ENCODE measurements at places on chromosomes 16 and 17. TPM values are rescaled to one million over a fixed set of nuclear protein-coding genes. Genes with fewer than 3 reads are reported as not detected.

DNA sequence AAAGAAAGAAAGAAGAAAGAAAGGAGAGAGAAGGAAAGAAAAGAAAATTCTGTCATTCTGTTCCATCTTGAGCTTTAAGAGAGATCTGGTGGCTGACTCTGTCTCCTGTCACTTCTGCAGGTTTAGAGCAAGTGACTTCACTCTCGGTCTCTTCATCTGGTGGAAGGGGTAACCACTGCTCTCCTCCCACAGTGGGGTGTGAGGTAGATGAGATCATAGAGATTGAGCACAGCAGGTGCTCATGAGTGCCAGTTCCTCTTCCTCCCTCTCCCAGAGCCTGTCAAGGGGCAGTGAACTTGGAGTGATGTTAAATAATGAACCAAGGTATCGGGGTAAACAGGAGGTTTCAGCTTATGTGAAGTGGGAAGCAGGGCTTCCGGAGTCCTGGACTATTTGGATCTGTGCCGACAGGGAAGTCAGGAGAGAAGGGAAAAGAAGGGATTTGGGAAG, 47.7 kb downstream of the BEAN1 start:
- no peak for DNase-seq

DNA sequence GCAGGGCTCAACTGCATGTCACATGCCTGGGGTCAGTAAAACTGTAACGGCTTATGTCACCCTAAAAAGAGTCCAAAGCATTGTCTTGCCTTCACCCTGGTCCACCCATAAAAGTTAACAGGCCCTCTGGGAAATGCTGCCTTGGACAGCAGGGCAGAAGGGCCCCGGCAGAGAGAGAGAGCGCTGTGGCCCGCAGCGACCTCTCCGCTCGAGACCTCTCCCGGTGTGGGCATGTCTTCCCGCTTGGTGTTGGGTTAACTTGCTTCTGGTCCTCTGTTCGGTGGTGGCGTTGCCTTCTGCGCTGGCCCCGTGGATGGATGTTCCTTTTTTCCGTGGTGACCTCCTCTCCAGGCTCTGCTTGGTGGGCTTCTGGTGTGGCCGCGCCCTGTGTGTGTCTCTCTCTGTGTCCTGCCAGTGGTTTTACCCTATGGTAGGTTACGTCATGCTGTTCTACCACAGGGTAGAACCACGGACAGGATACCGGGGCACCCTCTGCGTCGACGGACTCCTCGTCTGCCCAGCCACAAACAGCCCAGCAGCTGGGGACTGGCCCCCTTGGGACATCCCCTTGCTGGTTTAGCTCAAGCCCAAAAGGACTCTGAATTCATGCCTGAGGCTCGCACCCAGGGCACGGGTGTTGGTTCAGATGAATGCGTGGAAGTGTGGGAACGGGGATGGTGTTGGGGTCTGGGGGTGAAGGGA, 18.3 kb upstream of the CLEC18A start:
- no peak for DNase-seq

DNA sequence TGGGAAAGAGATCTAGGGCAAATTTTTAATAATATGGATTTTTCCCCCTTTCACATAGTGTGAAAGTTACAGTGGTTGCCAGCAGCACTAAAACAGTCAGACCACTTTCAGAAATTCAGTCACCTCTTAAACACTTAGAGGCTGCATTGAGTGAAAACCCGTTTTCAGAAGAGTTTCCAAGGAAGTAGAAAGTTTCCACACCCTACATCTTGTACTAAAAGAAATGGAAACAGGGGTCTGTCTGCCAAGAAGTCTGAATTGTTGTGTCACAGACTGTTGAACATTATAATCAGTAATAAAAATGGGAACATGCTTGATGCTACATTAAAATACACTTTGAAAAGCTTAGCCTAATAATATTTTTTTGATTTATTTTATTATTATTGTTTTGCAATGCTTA, 278.9 kb upstream of the KCNJ16 start:
- no peak for DNase-seq

DNA sequence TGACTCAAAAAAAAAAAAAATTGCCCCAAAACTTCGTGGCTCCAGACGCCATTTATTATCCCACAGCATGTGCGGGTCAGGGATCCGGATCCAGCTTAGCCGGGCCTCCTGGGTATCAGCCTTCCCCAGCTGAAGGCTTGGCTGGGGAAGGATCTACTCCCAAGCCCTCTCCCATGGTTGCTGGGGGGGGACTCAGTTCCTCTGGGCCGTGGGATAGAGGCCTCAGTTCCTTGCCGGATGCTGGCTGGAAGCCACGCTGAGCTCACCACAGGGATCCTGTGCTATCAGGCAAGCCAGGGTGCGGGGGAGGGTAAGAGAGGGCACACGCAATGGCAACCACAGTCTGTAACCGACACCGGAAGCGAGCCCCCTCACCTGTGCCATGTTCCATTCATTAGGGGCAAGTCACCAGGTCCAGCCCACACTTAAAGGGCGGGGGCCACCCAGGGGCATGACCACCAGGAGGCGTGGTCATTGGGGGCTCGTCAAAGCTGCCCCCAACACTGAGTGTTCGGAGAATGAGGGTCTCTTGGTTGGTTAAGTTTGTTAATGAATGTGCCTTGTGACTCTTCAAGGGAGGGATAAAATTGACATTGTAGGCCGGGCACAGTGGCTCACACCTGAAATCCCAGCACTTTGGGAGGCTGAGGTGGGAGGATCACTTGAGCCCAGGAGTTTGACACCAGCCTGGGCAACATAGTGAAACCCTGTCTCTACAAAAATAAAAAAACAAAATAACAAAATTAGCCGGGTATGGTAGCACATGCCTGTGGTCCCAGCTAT, 210.0 kb upstream of the GSE1 start:
- DNase-seq: peak; percentile 77

The SRL gene
- 302 TPM for total RNA-seq

GRCh38 chr17:64773836-64774761, 112.0 kb upstream of the SMURF2 start:
- DNase-seq: peak; percentile 40

The EME1 gene
- total RNA-seq: 0.24 TPM

DNA sequence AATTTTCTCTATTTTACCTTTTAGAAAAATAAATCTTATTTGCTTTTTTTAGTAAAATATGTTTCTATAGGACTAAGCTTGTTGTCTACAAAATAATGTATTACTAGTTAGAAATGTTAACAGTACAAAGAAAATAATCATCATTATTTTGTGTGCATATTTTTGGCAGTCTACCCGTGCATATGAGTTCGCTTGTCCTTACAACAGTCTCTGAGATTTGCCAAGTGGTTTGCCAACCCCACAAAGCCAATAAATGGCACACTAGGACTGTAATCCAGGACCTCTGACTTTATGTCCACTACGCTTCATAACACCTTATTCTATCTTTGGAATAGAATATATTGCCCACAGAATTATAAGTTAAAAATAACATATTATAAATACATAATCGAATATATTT, 152.0 kb downstream of the KCNJ2 start:
- DNase-seq: no peak

DNA sequence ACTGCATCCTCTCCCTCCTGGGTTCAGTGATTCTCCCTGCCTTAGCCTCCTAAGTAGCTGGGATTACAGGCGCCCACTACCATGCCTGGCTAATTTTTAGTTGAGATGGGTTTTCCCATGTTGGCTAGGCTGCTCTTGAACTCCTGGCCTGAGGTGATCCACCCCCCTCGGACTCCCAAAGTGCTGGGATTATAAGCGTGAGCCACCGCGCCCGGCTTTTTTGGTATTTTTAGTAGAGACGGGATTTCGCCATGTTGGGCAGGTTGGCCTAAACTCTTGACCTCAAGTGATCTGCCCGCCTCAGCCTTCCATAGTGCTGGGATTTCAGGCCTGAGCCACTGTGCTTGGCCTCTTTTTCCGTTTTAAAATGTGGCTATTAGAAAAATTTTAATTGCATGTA, 343.8 kb upstream of the RBFOX1 start:
- DNase-seq: no peak

The USP6 gene
- 0.06 TPM for total RNA-seq

DNA sequence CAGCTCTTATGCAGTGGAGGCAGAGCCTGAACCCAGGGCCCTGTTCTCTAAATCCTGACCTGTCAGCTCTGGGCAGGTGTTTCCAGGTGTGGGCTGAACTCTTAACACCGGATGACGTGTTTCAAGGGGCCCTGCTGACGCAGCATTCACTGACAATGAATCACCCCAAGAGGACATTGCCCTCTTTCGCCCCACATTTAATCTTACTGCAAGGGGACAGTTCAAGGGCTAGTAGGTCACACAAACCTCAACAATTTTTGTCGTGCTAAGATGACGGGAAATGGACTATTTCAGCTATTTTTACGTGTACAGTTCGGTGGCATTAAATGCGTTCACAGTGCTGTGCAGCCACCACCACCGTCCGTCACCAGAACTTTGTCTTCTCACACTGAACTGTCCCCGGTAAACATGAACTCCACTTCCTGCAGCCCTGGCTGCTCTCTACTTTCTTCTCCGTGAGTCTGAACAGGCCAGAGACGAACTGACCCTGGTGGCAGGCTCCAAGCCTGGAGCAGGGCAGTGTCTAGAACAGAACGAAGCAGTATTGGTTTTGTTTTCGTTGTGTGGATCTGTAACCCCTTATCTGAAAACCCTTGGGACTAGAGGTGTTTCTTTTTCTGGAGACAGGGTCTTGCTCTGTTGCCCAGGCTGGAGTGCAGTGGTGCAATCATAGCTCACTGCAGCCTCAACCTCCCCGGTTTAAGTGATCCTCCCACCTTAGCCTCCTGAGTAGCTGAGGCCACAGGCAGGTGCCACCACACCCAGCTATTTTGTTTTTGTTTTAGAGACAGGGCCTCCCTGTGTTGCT, 88.4 kb upstream of the CIBAR2 start:
- DNase-seq: no peak

DNA sequence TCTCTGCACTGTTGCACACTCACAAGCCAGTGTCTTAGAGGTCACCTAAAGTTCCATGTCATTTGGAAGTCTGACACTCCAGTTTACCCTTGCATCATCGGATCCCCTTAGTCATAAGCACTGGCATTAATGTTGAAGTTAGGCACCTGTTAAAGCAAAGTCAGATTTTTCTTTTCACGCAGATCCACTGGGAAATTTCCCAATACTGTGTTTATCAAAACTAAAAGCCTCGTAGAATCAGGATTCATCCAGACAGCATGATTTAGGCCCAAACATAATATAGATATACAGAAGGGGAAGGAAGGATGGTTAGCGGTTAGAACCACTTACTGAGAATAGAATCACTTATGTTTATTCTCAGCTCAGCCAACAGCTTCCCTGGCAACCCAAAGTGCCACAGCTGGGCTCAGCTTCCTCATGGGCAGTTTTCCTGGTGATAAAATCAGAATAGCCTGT, 30.1 kb upstream of the HAPSTR1 start:
- DNase-seq: peak; percentile 40

DNA sequence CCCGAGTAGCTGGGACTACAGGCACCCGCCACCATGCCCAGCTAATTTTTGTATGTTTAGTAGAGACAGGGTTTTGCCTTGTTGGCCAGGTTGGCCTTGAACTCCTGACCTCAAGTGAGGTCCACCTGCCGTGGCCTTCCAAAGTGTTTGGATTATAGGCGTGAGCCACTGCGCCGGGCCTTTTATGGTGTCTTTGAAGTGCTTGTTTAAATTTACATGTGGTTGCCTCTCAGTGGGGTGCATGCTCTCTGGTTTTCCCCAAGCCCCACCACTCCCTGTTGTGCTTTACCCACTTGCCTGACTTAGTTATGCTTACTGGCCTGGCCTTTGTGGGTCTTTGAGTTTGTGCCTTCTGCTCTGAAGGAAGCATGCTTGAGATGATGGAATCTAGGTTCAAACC, 132.0 kb downstream of the PRKCB start:
- no peak for DNase-seq

The CCL13 gene
- 6.4 TPM for total RNA-seq

DNA sequence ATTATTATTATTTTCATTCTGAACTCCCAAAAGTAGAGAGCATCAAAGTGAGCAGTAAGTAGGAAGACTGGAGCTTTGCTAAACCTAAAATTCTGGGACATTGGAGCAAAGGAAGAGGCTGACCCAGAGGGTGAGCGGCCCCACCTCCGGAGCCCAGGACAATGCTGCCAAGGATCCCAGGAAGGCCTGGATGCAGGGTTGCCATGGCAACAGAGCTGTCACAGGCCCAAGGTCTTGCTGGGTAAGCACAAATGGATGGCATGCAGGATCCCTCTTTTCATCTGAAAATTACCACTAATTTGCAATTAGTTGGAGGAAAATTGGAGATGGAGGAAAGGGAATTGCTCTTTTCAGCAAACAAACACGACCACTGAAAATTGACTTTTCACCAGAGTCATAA, 457.9 kb upstream of the CDH5 start:
- no peak for DNase-seq

- DNase-seq: no peak
Measured at GRCh38 chr16:1146409-1146808, 6.5 kb upstream of the CACNA1H start.

The LGALS9B gene
- total RNA-seq: not detected

The TMEM238L gene
- not detected for total RNA-seq

The SLC38A8 gene
- not detected for total RNA-seq

The PRPSAP2 gene
- 26.7 TPM for total RNA-seq

DNA sequence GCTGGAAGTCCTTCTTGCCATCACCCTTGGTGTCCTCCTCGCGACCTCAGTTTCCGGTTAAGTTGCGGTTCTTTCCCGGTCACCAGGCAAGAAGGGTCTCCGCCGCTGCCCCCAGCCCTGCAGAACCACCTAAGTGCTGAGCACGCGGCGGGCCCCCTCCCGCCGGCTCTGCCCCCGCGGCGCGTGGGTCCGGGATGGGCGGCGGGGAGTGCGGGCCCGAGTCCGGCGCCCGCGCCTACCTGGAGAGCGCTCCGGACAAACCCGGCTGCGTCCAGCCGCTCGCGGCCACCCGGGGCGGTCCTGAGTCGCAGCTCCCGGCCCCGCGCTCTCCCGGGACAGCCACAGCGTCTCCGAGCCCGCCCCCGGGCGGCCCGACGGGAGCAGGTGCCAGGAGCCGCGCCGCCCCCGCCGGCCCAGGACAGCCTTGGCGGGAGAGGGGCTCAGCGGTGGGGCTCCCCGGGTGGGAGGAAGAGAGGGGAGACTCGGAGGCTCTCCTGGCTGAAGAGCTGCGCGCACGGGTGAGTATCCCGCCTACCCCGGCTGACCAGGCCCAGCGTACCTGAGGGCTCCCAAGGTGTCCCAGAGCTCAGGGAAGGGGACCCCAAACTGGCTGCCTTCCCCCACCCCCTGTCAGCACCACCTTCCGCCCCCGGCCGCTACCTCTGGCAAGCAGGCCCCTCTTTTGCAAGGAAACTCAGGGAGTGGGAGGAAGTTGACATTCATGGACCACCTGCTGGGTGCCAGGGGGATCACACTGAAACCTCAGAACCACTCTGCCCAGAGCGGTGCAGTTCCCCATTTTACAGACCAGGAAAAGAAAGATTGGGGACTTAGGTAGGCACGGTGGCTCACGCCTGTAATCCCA, 22.2 kb upstream of the C17orf113 start:
- peak; percentile 26 for DNase-seq

Measured in left cardiac atrium (tissue), 4 donors.